Stimulated activated CD4-positive, alpha-beta T cell treated with anti-CD3 and anti-CD28 coated beads, Interleukin-15, amount 100 ng/mL, for 1 hour (primary cell): ENCODE measurements at places on chromosomes 1 and 21.

DNA sequence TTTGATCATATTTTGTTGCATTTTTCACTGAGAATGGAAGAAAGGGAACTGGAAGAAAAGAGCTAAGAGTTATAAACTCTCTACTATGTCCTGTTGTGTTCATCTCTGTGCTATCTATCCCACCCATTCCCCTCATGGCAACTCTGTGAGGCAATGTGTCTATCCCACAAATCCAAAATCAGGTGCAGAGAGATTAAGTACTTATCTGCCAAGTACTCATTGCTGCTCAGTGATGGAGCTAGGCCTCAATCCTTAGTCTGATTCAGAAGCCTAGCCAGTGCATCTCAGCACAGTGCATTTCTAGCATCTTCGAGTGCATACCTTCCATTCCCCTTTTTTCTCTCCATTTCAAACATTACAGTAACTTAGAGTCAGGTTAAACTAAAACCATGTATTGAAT lies 270.6 kb downstream of the TPR start:
- no peak for DNase-seq

- no peak for DNase-seq
These were observed 58.7 kb upstream of the WDR26 start for GRCh38 chr1:224493269-224493668.

DNA sequence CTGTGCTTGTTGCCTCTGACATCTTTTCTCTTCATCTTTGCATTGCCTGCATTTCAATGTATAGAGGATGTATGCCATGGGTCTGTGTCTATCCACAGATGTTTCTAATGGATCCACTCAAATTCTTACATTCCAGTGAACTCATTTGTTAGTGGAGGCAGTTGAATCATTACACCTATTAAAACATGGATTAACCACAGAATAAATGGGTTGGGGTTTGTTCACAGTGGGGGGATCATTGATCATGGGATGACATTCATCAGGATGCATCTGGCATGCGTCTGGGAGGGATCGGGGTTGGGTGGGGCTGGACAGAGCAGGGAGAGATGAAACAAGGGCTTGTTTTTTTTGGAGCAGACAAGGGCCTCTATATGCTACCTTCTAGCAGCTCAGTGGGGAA lies 182.5 kb downstream of the RHOU start:
- DNase-seq = no peak

- no peak for DNase-seq
These were observed 248.8 kb upstream of the ADGRL2 start for GRCh38 chr1:81551946-81552345.

DNA sequence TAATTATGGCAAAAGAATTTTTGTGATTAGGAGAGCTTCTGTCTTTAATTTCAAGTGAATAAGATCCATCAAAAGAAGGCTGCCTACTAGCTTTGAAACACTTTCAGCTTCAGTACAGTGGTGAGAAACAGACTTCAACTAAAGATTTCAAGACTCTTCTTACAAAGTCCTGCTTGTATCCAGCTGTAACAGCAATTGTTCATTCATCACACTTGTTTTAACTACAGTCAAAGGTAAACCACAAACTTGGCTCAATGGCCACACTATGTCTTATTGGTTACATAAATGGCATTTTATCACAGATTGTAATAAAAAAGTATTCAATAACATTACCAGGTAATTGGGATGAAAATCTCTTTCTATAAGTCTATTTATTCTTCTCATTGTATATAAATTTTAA lies 59.2 kb downstream of the WARS2 start:
- no peak for DNase-seq

- no peak for DNase-seq
These were observed 5.0 kb upstream of the RNF19B start for GRCh38 chr1:32969566-32969965.

DNA sequence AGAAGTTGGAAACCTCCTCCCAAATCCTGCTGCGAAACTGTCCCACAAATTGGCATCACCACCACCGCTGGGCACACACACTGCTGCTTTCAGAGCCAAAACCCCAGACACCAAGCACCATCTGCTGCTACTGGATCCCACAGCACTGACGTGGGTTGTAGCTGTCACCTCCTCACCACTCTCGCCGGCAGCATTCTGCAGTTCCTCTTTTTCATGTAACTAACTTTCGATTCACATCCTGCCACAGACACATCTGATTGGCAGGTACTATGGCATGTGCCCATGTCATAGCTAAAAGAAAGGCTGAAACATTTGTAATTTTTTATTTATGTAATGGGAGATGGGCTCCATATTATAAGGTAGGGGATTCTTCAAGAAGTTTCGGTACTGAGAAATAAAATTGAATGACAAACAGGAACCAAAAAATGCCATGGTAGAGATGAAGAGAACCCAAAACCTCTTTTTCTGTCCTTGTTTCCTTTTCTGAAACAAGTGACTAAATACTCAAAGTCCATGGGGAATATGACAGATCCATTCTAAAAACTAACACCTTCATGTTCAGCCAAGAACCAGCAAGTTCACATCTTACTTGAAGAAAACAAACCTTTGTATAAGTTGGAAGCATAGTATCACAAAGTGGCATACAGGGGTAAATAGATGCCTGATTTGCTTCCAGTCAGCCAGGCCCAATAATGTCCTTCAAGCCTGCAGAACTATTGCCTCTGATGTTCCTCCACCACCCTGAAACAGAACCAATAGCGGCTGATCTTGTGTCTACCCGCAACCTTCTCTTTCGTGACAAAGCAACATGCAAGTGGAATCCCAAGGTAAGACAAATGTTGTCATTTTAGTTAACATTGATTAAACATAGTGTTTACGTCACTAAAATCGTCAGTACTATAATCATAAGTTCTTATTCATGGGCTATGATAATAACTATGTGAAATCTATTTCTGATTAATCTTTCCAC lies 26.6 kb upstream of the RGS13 start:
- peak; percentile 5 for DNase-seq

DNA sequence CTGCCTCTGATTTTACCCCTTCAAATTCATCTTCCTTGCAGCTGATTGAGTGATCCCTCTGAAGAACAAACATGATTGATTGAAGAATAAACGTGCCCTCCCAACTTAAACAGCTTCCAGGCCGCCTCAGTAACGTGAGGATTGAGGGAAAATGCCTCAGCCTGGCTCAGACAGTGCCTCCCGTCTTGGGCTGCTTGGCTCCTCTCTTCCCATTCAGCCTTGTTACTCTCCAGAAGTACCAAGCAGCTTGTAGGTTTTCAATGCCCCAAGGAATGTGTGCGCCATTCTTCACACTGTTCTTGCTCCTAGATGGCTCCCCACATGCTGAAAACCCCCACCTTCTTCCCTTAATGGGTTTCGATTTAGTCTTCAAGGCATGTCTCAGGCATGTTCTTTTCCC lies 51.8 kb downstream of the ST6GALNAC5 start:
- no peak for DNase-seq

DNA sequence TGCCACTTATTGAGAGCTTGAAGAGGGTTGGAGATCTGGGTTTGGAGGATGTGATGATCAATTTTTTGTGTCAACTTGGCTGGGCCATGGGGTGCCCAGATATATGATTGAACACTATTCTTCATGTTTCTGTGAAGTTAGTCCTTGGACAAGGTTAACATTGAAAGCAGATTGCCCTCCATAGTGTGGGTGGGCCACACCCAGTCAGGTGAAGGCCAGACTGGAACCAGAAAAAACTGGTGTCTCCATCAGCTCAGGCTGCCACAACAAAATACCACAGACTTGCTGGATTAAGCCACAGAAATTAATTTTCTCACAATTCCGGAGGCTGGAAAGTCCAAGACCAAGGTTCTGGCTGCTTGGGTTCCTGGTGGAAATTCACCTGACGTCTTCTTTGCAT lies 7.5 kb downstream of the CLDN14 start:
- DNase-seq = no peak

DNA sequence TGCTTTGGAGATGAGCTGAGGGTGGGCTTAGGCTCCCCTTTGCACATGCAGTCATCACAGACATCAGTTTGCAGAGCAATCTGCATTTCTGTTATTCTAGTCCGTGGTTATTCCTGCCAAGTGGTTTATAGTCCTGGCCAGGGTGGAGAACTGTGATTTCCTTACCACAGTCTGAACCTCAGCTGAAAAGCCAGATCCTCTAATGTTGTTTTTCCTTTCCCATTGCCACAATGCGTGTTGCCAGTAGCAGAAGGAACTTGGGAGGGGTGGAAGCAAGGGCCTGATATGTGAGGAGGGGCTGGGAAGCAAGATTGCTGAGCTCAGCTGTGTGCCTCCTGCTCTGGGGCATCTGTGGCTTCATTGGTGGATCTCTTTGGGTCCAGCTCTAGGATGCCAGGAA lies 18.0 kb upstream of the ST3GAL3 start:
- DNase-seq = no peak

GRCh38 chr1:96538111-96538641 lies 183.4 kb upstream of the PTBP2 start:
- DNase-seq = no peak

DNA sequence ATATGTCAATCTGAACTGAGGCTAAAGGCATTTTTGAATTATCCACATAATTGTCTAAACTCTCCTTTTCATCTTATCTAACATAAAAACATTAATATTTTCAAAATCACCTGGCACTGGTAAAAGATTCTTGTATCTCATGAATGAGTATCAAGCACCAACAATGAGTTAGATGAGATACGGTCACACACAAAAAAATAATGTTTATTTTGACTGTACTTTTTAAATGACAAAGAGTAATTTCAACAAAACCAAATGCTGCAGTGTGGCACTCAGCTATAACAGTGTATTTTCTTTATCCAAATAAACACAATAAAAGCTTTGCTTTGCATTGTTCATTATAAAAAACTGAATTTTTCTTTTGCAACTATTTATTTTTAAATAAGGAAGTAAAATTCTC lies 59.5 kb downstream of the EIF4G3 start:
- DNase-seq = no peak

DNA sequence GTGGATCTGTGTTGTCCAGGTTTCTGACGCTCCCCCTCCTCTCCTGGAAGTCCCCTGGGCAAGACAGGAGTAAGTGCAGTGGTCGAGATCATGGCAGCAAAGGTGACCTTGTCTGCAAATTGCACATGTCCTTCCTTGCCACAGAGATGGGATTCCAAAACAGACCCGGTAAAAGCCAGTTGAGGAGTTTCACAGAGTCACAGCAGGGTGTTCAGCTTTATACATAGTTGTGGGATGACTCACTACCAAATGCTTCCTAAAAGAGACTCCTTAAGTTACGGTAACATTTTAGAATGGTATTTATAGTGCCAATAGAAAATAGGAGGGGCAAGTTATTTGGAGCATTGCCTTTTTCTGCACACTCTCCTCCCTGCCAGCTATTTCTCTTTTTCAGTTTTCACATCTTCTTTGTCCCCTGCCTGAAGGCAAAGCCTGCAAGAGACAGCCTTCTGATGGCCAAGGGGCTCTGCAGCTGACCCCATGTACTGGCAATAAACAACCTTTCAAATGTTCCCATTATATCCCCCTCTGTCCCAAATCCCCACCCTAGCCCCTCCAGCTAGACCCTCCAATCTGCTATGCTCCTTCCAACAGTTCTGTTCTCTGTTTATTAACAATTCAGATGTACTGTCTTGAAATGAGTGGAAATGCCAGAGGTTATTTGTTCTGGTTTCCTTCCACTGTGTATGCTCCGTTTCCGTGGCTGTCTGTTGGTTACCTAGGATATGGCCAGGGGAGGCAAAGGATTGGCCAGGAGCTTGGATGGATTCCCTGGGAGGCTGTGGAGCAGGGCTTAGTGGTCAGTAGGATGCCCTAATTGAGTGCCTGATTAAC lies 115.0 kb downstream of the TGFB2 start:
- no peak for DNase-seq
